Activated CD4-positive, alpha-beta T cell treated with anti-CD3 and anti-CD28 coated beads for 4 hours (primary cell): ENCODE measurements at places on chromosomes 5 and 9.

DNA sequence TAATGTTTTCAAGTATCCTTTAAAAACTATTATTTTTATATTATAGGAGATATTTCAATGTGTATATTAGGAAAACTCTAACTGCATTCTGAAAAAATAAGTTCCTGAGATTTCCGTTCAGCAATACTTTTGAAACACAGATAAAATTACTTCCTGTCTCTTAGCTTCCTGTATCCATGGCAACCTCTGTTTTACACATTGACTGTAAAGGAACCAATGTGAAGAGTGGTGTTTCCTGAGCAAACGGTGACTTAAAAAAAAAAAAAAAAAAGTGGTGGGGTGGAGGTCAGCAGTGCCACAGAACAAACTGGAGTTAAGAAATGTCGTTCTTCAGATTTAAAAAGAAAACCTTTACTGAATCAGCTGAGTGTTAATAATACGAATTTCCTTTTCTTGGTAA, at the start of gene LRRC70:
Gene LRRC70, plus strand, starts transcription at position 280 of the 400 bp plus-strand sequence. CDS start 620 bp downstream, outside the sequence.
- DNase-seq = peak; percentile 1

GRCh38 chr5:157681048-157681447, 9.7 kb downstream of the C5orf52 start:
- no peak for DNase-seq

DNA sequence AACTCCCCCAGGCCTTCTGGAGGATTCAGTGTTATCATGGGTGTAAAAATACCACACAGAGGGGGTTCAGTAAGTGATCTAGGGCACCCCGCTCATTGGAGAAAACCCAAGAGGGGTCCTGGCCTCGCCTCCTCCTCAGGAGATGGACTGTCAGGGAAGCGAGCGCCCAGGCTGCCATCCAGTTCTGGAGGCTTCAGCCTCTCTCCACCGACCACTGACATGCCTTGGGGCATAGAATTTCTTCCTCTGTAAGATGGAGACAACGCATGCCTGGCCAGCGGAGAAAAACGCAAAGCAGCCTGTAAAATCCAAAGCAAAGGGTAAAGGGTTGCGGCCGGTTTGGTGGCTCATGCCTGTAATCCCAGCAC, 165.4 kb downstream of the COL23A1 start:
- DNase-seq = no peak

DNA sequence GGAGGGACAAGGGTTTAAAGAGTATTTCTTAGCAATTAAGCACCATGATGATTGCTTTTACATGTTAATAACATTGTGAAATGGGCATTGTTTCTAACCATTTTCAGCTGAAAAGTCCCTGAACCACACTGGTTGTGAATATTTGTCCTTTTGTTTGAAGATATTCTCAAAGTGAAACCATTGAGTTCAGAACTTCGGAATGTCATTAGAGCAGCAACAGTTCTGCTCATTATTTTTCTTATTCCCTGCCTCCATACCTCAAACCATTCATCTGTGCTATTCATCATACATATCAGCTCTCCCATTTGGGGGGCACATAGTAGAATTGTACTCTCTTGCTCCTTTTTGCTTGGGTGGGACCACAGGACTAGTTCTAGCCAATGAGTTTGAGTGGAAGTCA, 553.0 kb upstream of the ZNF462 start:
- no peak for DNase-seq

GRCh38 chr9:27210588-27210987, 86.4 kb downstream of the EQTN start:
- no peak for DNase-seq

GRCh38 chr9:131407717-131408195, 13.9 kb downstream of the PRRC2B start:
- peak; percentile 34 for DNase-seq

GRCh38 chr9:114001410-114001685, 76.8 kb downstream of the AMBP start:
- no peak for DNase-seq

DNA sequence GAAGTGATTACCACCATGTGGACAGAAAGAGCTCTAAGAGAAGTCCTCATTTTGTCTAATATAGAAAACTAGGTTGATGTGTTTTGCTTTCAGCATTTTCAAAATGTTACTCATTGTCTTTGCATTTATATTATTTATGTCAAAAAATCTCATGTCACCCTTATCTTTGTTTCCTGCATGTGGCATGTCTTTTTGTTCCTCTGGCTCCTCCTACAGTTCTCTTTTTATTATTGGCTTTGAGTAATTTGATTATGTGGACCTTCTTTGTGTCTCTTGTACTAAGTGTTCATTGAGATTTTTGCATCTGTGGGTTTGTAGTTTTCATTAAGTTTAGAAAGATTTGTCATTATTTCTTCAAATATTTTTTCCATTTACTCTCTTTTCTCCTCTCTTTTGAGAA, 58.8 kb downstream of the GNG10 start:
- DNase-seq = no peak

GRCh38 chr9:135805422-135806022, 101.8 kb downstream of the CAMSAP1 start:
- no peak for DNase-seq

- no peak for DNase-seq
Observed at GRCh38 chr9:136373300-136374182, at the start of gene CARD9. Gene CARD9 (minus strand): TSS chr9:136373669. CDS start chr9:136372078, 1,591 bp downstream.

GRCh38 chr5:173968154-173968797, 20.7 kb upstream of the C5orf47 start:
- no peak for DNase-seq

GRCh38 chr5:92401-93220, 643 bp downstream of the PLEKHG4B start:
- DNase-seq = no peak

- DNase-seq = no peak
Observed at GRCh38 chr5:74279244-74279643, 361.3 kb downstream of the ENC1 start.

GRCh38 chr5:167168971-167169370, 1122.5 kb upstream of the WWC1 start:
- DNase-seq = no peak

DNA sequence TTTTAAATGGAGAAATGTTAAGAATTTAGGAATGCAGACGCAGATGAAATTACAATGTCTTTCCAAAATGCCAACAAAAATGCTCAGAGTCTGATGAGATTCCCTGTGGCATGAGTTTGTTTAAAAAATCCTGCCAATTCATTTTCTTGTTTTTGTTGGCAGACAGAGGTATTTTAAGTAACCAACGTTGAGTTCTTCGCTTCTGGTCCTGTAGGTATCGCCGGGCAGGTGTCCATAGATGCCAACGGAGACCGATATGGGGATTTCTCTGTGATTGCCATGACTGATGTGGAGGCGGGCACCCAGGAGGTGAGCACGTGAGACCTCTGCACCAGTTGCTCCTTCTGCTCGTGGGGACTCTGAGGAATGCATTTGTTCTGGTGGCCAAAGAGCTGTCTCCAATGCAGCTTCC, 69.4 kb downstream of the NPR3 start:
- no peak for DNase-seq

DNA sequence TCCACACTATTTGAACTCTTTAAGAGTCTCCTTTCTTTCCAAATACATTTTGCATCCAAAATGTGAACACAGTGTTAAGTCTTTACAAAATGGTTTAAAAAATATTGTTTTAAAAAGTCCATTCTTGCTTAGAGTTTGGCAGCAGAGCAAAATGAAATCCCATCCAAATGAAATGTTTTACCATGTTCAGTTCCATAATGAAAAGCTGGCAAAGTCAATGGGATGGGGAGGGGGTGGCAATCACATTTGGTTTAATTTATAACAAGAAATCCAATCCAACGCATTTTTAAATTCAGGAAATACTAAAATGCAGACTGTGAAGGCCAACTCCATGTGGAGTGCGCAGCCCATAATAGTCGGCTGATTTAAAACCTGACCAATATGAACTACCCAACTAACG, 39.4 kb downstream of the MRPL36 start:
- DNase-seq = no peak

GRCh38 chr9:90830977-90831376, 29.4 kb downstream of the SYK start:
- no peak for DNase-seq

DNA sequence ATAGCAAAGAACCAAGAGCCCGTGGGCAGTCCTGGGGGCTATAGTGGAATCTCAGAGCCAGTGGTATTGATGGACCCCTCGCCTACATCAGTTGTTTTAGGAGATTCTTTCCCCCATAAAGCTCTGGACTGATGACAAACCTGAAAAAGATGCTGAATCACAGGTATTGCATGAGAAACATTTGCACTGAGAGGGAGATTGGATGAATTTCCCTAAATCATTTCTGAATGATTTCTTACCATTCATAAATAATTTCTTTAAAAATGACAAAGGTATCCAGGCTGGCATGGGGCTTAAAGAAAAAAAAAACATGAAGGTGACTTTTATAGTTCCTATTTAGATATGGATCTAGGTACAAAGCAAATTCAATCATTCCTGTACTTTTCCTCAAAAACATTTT, 54.0 kb upstream of the SLIT3 start:
- no peak for DNase-seq

- DNase-seq = no peak
Observed at GRCh38 chr5:169550227-169550626, 33.3 kb upstream of the SPDL1 start.

DNA sequence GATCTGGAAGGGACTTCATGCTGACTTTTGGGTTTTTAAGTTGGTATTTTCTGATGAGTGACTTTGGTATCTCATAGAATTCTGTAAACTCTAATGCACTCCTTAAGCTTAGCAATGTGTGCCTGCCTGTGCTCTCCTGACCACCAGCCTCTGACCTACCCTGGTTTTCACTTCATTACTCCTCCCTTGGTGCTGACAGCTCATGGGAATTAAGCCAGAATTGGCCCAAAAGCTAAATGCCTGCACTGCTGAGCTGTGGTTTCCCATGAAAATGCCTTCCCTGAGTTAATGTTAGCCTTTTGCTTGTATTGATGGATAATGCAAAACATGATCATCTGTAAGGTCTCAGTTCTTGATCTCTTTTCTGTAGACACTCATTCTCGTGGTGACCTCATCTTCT, 308.0 kb downstream of the DOCK8 start:
- no peak for DNase-seq

GRCh38 chr5:6450319-6450833, 1.7 kb downstream of the UBE2QL1 start:
- no peak for DNase-seq

DNA sequence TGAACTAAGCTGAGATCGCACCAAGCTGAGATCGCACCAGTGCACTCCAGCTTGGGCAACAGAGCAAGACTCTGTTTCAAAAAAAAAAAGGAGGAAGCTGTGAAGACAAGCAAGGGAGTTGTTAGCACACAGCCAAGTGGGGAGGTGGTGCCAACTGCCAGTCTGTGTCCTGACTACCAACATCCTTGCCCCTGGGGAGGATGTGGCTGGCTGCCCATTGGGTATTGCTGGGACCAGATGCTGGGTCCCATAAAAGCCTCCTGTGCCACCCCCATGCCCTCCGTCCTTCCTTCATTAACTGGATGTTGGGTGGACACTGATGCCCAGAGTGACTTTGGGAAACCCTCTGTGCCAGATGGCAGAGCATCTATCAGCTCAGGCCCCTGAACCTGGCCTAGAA, 157.1 kb upstream of the COL5A1 start:
- no peak for DNase-seq

DNA sequence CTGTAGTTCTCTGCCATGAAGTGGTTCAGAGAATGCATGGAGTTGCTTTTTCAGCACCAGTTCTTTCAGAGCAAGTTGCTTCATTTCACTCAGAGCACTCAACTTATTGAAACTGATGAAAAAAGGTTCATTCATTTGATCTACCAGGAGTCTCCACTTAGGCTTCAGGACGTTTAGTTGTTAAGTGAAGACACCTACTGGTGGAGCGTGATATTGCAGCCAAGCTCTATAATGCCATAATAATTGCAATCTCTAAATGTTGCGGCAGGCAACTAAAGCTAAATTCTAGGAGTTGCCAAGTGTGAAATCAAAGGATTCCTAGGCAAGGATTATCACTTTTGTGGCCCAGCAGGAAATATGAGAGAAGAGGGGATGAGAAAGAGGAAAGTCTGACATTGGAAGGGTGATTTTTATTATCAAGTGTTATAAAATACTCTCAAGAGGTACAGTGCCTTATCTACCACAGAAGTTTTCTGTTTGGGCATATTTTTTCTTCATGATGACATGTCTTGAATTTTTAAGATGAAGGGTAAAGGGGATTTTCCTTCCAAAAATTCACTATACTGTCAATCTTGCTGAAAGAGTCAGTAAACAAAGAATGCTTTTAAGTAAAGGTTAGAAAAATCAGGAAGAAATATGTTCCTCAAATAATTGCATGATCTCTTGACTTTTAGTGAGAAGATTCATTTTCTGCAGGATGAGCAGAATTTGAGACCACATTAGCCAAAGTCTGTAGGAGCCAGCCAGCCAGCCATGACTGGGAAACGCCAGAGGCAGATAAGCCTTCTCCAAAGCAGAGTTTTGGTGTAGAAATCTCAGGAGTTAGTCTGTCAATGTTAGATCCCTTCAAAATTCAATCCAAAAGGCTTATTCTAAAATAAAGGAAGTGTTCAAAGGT, 83.4 kb downstream of the SH3PXD2B start:
- DNase-seq = peak; percentile 10

DNA sequence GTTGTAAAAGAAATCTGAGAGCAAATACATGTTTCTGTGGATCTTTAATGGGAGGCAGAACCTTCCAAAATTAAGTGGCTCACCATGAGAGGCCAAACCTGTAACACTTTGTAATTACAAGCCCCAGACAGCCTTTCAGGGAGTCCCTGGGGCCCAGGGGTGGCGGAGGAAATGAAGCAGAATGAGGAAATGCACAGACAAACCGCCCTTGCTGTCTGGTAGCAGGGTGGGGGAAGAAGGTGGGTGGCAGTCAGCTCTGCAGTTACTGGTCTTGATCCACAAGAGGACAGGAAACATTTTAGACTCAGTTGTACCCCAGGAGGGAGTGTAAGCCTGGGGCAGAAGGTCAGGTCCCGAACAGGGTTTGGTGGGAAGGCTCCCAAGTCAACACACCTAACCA, 6.5 kb downstream of the ARL14EPL start:
- DNase-seq = no peak

- no peak for DNase-seq
Observed at GRCh38 chr5:126718236-126718868, 58.6 kb upstream of the LMNB1 start.

DNA sequence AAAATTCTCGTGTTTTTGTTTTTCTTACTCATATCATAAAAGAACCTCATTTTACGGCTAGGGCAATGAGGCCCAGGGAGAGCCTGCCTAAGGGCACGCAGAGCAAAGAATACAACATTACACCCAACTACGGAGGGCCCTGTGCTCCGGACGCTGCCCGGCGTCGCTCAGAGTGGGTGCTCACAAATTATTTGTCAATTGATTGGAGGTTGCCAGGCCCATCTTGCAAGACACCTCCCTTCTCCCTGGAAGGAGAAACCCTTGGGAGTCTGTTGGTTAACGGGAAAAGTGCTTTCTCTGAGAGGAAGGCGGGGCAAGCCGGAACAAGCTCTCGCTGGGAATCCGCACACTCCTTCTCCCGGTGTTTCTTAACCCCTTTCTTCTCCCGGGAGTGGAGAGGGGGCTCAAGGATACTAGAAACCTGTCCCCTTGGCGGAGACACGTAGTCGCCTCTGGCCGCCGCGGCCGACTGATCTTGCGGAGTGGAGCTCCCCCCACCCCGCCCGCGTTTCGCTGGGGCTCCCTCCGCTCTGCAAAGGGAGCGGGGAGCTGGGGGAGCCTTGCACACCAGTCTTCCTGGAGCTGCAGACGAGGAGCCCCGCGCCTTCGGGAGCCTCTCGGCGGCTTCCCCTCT, 599.3 kb upstream of the SGCD start:
- no peak for DNase-seq

GRCh38 chr9:99954819-99955218, 48.4 kb downstream of the STX17 start:
- no peak for DNase-seq

- no peak for DNase-seq
Observed at GRCh38 chr5:142360051-142360498, 35.3 kb upstream of the SPRY4 start.
